AG04450 (cell line): ENCODE measurements at places on chromosomes 2 and 18.

GRCh38 chr2:221641181-221641871 is 69.2 kb upstream of the EPHA4 start:
- DNase-seq, result no peak

- DNase-seq, result no peak
These were observed 161.0 kb downstream of the BARD1 start for GRCh38 chr2:214648520-214648919.

DNA sequence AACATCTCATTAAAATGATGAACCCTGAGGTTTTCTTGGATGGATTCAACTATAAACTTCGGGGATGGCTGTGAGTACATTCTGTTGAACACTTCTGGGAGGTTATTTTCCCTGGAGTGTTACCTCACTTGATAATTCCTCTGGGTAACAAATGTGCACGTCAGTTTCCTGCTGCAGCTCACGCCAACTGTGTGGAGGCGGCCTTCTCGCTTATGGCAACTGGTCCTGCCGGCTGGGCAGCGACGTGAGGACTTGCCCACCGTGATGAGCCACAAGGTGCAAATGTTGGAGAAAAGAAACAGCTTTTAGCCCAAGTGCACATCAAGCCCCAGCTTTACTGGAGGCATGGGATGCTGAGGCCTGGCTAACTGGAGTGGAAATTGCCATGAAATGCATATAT is 15.9 kb downstream of the MYCN start:
- DNase-seq, result no peak

GRCh38 chr2:172804423-172804822 is 68.8 kb downstream of the RAPGEF4 start:
- no peak for DNase-seq

- DNase-seq, result no peak
These were observed 294.5 kb downstream of the ZNF407 start for GRCh38 chr18:74892066-74892627.

GRCh38 chr2:111207851-111208250 is 87.1 kb downstream of the BCL2L11 start:
- no peak for DNase-seq

GRCh38 chr18:24726727-24727492 is 266.5 kb downstream of the HRH4 start:
- peak; percentile 57 for DNase-seq

DNA sequence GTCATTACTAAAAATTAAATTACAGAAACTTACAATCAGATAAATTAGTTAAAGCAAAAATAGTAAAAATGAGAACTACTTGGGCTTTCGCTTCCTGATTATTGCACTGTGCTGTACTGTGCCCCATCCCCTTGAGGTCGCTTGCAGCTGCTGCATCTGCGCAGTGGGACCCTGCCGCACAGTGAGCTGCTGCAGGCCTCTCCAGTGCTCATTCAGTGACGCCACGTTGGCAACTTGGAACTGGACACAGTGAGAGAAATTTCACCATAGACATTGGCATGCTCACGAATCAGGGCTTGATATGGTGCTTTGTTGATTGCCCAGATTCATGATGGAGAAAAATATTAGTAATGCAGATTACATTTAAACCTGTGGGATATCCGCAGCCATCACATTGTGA is 290.8 kb upstream of the MYT1L start:
- no peak for DNase-seq

DNA sequence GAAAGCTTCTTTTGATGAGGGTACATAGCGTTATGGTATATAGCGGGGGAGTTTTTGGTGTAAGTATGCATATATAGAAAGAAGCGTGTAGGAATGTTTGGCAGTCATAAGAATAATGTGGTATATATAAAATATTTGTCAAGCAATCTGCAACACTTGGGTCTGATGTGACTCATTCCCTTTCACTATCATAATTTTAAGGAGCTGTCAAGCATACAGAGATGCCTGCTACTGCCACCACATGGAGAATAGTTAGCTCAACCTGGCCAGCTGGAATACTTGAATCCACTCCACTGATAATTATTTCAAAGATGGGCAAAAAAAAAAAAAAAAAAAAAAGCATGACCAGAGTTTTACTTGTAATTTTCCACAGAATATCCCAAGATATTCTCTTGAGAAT is 559.8 kb upstream of the REG3G start:
- DNase-seq, result no peak

DNA sequence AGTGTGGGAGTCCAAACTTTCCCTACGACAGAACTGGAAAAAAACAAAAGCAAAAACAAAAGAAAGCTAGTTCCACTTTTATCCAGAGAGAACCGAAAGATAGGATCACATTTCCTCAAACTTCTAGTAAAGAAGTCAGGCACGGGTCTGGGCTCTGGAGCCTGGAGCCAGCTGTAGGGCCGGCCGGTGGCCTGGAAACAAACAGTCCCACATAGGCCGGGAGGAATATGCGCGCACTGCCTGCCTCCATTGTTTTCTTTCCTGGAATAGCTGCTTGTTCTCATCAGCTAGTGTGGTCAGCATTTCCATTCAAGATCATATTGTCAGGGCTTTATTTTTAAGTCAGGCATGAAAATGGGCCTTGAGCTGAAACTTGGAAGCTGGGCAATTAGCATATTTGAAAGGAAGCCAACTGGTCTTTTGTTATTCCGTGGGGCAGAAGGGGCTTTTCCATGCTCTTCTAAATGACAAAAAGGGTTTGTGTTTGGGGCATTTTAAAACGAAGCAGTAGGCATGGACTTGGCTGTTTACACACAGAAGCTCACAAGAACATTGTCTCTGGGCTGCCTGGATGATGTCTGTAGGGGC is 58.7 kb upstream of the RFX8 start:
- no peak for DNase-seq

- DNase-seq, result no peak
These were observed 122.7 kb downstream of the GULP1 start for GRCh38 chr2:188414411-188414810.

GRCh38 chr2:13113002-13113401 is 396.3 kb downstream of the TRIB2 start:
- no peak for DNase-seq

DNA sequence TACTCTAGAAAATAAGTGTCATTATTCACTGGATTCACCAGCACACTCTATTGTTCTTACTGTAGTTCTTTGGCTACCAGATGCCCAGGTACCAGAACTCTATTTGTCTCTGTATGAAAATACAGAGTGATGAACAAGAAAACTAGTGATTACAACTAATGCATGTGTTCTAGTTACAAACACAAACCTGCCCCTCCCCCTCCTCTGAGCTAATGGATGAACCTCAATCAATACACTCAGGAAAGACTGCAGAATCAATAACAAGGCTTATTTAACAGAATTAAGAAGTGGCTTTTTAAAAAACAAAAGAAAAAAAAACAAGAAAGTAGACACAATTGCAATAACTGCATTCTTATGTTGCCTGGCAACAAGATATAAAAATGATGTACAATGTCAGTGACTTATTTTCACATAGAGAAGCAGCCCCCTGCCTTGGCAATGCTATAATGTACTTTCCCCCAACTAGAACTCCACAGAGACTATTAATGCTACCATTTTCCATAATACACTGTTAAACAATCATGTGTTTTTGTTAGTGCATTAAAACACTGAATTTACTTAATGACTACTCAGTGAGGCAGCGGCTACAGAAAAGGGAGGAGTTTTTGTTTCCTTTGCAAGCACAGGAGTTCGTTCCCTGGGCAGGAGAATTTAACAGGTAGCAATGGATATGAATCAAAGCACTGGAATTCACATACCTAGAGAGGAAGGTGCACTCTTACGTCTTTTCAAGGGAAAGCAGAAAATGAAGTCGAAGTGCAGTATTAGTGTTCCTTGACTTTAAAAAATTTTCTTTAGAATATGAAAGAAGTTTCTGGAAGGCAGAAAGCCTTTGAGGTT is 318.8 kb upstream of the REV1 start:
- DNase-seq, result no peak

DNA sequence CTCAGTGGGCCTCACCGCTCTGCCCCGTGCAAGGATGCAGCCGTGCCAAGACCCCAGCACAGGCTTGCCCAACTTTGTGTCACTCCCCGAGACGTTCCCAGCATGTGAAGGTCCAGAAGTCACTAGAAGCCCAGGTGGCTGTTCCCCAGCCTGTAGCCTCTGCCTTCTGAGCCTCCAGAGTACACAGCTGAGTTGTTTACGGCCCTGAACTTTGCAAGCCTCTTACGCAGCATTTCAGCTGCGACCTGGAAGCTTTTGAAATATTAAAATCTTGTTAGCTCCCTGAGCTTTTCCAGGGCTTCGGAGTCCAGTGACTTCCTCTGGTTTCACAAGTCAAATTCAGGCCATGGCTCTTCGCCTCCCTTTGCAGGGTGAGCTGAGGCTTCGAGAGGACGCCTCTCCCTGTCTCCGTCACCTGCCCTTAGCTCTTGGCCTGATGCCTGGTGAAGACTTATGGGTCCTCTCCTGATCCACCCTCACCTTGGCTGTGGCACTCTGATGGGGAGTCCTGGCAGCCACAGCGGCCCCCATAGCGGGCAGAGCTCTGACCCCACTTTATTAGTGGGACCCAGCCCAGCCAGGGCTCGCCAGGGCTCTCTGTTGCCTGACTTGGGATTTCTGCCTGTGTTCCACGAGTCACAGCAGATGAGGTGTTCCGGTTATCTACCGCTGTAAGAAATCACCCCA is 76.5 kb upstream of the HPCAL1 start:
- DNase-seq, result no peak

- no peak for DNase-seq
These were observed 63.1 kb upstream of the NFATC1 start for GRCh38 chr18:79332646-79333045.

GRCh38 chr2:232567721-232568120 is 17.2 kb downstream of the EIF4E2 start:
- DNase-seq, result no peak

- no peak for DNase-seq
These were observed 7.9 kb upstream of the TMX3 start for GRCh38 chr18:68722821-68723220.

DNA sequence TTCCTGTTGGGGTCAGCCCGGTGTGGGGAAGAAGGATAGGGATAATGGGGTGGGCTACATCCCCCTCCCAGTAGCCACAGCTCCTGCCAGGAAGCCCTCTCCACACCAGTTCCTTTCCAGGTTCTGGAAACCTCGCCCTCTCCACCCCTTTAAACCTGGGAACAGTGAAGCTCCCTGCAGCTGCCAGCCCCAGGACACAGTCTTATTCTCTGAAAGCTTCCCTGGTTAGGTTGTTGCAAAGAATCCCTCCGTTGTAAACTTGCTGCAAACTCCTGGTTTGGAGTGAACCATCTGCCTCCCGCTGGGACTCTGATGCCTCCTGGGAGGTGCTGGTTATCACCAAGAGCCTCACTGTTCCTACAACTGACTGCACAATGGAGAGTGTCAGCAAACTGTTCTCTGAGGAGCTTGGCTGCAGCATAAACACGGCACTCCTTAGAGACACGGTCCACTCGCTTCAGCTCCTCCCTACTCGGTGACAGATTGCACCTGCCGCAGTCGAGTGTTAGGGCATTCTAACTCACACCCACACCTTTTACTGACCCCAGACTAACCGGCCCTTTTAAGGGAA is 261.8 kb upstream of the RAB6C start:
- no peak for DNase-seq

DNA sequence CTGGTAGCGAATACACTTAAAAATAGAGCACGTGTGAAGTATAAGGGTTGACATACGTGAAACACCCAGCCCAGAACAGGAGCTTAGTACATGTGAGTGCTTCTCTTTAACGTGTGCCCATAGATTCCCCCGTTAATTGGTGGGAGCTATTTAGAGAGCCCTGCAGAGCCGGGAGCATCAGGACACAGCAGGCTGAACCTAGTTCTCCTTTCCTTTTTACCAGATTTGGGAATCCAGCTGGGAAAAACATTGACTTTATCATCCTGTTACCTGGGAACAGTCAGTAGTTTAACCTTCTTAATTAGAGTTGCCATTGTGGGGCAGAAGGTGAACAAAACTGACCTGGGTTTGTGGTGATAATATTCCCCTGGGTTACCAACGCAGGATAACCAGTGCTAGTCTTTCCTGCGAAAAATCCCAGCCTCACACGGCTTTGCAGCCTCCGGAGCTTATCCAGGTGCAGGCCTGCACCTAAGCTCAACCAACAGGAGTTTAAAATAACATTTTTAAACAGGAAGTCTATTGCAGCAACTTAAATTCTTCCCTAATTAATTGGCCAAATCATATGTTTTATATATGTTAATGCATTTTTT is 78.1 kb upstream of the SPTBN1 start:
- DNase-seq, result no peak

GRCh38 chr2:118088051-118089024 is at the start of gene INSIG2:
Gene INSIG2 (plus strand): TSS chr2:118088471. CDS start chr2:118096557, 8,086 bp downstream.
- peak; percentile 81 for DNase-seq

DNA sequence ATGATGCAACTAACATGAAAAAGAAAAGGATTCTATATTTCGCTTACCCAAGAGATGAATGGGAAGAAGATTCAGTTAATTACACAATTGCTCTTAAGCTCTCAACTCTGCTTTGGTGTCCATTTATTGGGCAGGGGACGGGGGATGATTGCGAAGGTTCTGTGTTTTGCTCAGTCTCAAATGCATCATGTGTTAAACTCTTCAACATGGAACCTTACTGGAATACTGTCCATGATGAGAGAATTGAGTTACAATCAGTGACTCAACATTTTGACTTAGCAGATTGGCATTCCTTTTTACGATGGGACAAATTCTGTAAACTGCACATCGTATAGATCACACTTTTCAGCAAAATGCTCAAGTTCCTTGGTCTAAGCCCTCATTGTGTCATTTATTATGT is 135.6 kb downstream of the RBMS1 start:
- no peak for DNase-seq
